ENCODE measurements at places on chromosomes 3 and 15.

- DNase-seq = no peak
Measured at GRCh38 chr3:72629191-72629631, 219.0 kb downstream of the SHQ1 start.

GRCh38 chr15:55989383-55989782 lies 4.0 kb downstream of the NEDD4 start:
- no peak for DNase-seq

- DNase-seq = no peak
Measured at GRCh38 chr3:64828276-64828675, 140.5 kb upstream of the ADAMTS9 start.

DNA sequence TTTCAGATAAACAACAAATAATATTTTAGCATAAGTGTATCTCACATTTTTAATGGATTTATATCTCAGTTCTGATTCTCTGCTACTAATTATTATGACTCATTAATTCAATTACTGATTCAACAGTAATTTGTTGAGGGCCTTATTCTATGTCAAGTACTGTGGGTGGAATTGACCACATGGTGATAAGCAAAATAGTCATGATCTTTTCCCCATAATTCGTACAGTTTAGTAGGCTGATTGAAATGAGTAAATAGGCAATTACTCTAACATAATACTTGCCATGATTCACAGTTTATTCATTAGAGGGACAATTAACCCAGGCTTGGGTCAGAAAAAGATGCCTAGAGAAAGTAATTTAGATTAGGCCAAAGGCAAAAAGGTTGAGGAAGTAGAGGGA lies 60.9 kb upstream of the SLC4A7 start:
- DNase-seq = no peak

DNA sequence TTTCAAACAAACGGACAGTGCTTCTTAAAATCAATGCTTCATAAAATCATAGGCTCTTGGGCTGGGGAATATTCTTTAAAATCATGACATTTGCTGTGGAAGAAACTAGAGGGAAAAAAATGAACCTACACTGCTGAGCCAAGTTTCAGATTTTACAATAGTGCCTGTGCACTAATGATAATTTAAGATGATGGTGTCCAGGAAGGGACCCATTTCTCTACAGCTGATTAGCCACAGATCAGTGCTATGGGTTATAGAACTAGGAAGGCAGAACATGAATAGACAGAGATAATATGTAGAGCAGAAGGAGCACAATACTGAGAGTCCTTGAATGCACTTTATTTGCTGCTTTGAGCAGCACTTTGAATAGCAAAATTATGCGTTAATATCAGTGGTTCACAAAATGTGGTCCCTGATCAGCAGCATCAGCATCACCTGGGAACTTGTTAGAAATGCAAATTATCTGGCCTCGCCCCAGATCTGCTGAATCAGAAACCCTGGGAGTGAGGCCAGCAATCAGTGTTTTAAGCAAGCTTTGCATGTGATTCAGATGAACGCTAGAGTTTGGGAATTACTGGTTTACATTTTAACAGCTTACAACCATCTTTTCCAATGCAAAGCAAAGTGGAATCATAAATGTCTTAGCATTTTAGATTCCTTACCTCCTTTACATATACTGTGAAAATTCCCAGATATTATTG lies 135.8 kb upstream of the ANKRD28 start:
- no peak for DNase-seq

GRCh38 chr3:57689367-57690053 lies 3.4 kb downstream of the DENND6A start:
- DNase-seq = no peak

DNA sequence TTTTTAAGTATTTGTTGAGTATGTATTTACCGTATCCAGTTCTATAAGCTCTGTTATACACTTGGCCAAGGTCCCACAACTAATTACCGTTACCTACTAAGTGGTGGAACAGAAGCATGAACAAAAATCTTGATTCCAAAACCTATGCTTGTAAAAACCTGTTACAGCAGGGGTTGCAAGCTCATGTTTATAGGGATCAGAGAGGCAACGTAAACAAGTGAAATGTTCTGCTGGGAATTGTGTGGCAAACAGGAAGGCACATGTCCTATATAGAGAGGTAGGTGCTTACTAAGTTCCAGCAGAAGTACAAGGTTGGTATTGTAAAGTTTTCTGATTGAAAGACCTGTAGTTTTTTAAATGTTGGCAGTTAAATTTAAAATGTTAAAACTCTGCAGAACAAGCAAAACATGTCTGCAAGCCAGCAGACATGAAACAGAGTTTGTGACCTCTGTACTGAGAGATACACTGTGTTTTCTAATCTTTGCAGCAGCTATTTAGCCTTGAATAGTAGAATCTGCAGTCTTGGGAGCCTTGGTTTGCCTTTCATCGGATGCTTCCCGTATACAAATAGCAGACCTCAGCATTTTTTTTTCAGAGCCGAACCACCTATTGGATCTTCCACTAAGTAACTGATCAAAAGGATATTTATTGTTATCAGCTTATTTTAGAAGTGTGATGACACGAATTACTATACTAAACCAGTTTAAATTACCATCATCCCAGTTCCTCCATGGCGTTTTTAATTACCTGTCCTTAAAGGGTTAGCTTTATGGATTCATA lies 11.4 kb downstream of the IREB2 start:
- DNase-seq = no peak

- DNase-seq = no peak
Measured at GRCh38 chr3:33071181-33071580, 25.8 kb downstream of the GLB1 start.

DNA sequence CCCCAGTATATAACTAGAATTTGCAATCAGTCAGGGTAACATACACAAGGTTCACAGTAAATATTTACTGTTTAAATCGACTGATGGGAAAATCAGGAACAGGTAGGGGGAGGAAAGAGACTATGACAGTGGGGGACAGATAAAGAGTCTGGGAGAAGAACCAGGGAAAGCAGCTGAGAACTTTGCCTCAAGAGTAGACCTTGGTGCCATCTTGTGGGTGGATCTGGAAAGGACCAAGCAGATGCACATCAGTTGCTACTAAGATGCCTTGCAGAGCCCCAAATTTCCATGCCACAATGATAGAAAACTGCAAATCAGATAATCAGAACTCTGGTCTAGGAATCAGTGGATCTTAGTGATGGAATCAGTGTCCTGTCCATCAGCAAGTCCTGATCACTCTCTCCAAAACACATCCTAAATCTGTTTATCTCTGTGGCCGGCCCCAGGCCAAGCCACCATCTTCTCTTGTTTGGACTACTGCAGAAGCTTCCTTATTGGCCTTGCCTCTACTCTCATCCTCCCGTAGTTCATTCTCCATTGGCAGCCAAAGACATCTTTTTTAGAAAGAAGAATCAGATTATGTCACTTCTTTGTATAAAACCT lies 62.7 kb downstream of the PDE8A start:
- DNase-seq = peak; percentile 16

GRCh38 chr3:49500732-49501609 lies 30.9 kb downstream of the DAG1 start:
- DNase-seq = no peak

- DNase-seq = no peak
Measured at GRCh38 chr15:27127815-27128570, 157.0 kb downstream of the GABRG3 start.

- peak; percentile 46 for DNase-seq
Measured at GRCh38 chr15:80776420-80777045, 2.6 kb upstream of the CEMIP start.

- DNase-seq = no peak
Measured at GRCh38 chr15:93829115-93829870, 402.1 kb upstream of the MCTP2 start.

- DNase-seq = no peak
Measured at GRCh38 chr15:96177279-96177678, 153.2 kb upstream of the NR2F2 start.

- no peak for DNase-seq
Measured at GRCh38 chr3:16480861-16481545, 32.5 kb downstream of the RFTN1 start.

DNA sequence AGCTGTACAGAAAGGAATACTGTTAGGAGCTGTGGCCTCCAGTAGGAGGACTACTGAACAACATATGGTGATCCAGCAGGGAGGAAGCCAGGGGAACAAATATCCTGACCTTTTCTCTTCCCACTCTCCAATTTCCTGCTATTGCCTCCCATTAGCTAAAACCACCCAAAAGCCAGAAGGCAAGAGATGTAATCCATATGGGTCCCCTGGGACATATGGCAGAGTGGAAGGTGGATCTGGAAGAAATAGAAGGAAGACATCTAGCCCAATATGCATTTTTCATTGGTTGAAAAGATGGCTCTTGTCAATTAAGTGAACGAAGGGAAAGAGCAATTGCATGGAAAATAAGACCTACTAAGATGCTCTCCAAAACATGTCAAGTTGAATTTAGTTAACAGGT lies 167.2 kb downstream of the CNTN3 start:
- DNase-seq = no peak

DNA sequence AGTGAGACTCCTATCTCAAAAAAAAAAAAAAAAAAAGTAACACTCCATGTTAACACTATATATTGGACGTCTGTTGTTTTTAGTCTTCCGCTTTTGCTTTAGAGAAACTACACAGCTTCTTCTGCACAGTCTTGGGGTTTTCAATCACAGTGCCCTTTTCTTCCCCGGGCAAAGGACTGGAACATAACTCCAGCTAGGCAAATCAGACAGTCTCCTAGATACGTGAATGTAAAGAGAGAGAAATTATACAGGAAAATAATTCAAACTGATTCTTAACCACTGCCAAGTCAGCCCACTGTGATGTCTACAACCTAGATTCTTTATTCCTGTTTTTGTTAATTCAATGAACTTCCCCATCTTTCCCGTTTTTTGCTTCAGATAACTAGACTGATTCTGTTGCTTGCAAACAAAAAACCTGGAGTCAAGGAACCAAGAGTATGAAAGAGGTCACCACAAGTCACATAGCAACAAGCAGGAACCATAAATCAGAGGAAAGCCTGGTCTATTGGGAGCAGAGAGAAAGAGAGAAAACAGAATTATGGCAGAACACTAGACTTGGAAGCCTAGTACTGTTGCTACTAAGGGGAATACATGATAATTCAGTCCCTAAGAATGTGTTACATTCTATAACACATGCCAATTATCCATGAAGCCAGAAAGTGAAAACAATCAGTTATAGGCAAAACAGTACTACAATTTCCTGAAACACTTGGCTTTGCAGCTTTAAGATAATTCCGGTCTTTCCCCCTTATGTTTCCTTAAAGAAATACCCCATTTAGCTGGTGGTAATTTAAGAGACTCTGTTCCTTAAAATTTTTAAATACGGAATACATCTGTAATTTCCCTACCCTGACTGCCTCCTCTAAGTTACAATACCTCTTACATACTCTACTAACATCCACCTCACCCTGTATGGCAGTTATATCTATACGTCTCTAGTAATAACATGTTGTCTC lies 63.1 kb downstream of the TBL1XR1 start:
- DNase-seq = no peak

GRCh38 chr3:194449913-194450312 lies 36.9 kb downstream of the ATP13A3 start:
- DNase-seq = no peak

GRCh38 chr3:132285620-132285945 lies 31.6 kb upstream of the ACP3 start:
- no peak for DNase-seq

GRCh38 chr3:133840055-133840737 lies 34.6 kb downstream of the SRPRB start:
- no peak for DNase-seq

- DNase-seq = no peak
Measured at GRCh38 chr3:172209333-172210321, 170.2 kb downstream of the FNDC3B start.

DNA sequence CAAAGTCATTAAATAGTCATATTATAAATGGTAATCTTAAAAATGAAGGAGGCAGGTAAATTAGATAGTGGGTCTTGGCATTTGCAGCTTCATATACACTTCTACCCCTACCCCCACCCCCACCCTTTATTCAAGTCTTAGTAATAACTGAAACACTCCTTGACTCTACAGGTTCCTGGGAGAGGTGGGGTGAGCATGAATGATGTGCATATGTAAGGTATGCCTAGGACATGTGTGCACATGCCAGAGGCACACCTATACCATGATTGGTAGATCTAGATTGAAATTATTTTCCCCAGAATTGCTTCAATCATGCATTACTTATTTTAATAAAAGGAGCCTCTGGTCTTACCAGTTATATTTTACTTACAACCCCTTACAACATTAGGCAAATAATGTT lies 40.1 kb upstream of the PDCD6IP start:
- DNase-seq = no peak

GRCh38 chr3:153652076-153652475 lies 469.1 kb upstream of the ARHGEF26 start:
- DNase-seq = no peak

GRCh38 chr3:99684644-99685043 lies 46.2 kb downstream of the COL8A1 start:
- DNase-seq = no peak

GRCh38 chr15:91469632-91470567 lies 369.8 kb downstream of the SV2B start:
- peak; percentile 68 for DNase-seq

DNA sequence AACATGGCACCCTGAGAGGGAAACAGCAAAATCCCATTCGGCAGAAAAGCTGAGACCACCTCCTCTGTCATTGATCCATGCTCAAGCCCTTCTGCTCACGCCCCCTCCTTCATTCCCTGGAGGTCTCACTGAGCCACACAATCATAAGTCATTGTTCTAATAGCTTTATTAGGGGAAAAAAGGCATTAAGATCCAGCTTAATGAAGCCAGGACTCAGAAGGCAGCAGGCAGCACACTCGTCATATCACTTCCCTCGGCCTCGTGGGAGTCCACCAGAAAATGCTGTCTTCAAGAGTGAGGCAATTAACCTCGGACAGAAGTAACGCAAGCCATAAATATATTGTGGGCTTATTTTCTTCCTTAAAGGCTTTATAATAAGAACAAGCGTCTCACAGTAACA lies 153.9 kb upstream of the PPP2R3A start:
- DNase-seq = no peak
